ENCODE measurements at places on chromosomes 1 and 21.

DNA sequence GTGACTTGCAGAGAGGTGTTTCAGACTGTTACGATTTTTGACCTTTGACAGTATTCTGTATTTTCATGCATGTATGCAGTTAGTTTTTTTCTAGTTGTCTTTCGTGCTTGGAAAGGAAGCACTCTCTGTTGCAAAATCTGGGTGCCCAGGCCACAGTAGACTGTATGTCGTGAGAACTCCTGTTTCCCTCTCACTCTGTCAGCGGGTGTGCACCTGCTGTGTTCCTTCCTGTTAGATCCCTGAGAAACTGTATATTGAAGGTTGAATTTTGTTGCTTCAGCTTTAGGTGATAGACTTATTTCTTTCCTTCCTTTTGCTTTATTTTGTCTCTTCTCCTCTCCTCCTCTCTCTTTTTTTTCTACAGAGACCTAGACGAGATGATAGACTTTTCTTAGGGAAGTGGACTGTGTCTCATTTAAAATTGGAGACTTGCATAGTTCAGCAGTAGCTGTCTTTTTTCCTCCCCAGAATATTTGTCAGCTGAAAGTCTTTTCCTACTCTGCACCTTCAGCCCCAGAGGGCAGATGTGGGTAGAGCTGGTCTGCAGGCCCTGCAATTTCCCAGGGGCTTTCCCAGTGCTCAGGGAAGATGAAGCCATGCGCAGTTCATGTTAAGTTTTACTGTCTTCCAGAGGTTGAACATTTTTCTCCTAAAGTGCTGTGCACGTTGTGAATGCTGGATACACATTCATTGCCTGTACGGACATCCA lies 1.4 kb downstream of the TRAPPC10 start:
- peak; percentile 28 for DNase-seq

DNA sequence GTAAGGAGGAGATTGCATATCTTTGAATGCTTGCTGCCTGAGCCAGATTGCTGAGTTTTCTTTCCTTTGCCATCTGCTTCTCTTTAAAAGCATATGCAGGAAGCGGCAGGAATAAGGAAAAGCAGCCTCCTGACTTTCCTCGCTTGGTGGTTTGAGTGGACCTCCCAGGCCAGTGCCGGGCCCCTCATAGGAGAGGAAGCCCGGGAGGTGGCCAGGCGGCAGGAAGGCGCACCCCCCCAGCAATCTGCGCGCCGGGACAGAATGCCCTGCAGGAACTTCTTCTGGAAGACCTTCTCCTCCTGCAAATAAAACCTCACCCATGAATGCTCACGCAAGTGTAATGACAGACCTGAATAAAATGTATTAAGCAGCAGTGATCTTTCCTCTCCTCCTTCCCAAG lies 1.5 kb downstream of the CORT start:
- DNase-seq = no peak

DNA sequence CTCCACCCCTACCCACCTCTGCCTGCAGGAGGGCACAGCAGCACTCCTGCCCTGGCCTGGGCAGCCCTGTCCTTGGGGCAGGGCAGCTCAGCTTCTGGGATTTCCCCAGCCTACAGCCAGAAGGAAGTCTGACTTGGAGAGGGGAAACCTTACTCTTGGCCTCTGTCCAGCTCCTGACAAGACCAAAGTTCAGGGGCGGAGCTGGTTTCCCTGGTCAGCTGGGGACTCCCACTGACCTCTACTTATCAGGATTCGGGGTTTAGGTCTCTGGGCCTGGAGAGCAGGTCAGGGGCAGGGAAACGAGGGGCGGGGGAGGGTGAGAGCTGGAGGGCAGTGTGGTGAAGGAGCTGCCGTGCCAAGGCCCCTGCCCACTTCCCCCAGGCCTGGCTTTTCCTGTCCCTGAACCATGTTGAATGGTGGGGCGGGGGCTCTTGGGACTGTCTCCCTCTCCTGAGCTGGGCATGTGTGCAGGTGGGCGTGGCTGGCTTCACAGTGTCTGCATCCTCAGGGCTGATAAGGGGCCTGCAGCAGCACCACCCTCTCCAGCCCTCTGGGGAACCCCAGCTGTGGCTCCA lies 16.8 kb upstream of the ETV3 start:
- peak; percentile 86 for DNase-seq

DNA sequence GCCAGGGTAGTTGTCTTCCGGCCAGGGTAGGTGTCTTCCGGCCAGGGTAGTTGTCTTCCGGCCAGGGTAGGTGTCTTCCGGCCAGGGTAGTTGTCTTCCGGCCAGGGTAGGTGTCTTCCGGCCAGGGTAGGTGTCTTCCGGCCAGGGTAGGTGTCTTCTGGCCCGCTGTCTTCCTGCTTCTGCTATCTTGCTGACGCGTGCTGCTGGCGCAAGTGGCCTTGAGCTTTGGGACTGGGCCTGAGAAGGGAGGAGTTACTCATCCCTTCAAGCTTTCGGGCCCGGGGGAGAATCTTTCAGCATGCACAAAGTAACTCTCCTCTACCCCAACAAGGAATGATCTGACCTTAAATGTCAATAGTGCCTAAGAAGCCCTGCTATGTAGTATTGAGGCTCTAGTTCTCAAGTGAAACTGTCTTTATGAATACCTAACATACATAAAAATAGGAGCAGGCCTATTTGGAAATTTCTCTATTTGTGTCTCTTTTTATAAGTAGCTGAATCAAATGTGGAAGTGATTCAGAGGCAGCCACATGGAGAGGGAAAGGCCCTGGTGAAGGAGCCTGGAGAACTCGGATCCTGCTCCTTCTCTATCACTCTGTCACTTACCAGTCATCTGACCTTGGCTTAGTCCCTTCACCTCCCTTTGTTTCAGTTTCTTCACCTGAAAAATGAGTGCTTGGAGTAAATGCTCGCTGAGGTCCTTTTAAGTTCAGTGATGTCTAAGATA lies 65.6 kb downstream of the RGL1 start:
- DNase-seq = no peak

GRCh38 chr1:118983558-118984041 lies 4.5 kb downstream of the TBX15 start:
- DNase-seq = no peak

GRCh38 chr1:78237364-78237916 lies 191.7 kb downstream of the GIPC2 start:
- DNase-seq = no peak

- no peak for DNase-seq
Observed at GRCh38 chr1:58045094-58045705, 501.3 kb downstream of the OMA1 start.

GRCh38 chr21:14707511-14708020 lies 161.5 kb upstream of the SAMSN1 start:
- no peak for DNase-seq

DNA sequence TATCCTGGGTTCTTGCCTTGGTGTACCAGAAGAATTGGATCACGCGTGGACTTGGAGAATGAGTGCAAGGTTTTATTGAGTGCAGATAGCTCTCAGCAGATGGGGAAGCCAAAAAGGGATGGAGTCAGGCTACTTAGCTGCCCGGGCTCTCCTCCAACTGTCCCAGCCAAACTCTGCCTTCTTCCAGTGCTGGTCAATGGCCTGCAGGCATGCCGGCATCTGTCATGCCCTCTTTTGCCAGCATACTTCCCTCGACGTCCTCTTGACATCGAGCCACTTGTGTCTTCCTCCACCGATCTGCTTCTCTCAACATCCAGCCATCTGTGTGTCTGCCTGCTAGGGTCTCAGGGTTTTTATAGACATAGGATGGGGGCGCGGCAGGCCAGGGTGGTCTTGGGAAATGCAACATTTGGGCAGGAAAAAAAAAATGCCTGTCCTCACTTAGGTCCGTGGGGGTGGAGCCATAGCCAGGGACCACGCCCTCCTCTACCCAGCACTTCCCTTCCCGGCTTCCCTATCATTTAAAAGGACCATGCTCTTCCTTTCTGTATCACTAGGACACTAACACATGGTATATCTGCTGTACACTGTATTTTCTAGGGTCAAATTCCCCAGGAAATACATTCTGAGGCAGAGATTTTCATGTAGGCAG lies 47.0 kb upstream of the BCAR3 start:
- DNase-seq = no peak

GRCh38 chr1:7932524-7933138 lies 8.0 kb downstream of the TNFRSF9 start:
- DNase-seq = no peak

DNA sequence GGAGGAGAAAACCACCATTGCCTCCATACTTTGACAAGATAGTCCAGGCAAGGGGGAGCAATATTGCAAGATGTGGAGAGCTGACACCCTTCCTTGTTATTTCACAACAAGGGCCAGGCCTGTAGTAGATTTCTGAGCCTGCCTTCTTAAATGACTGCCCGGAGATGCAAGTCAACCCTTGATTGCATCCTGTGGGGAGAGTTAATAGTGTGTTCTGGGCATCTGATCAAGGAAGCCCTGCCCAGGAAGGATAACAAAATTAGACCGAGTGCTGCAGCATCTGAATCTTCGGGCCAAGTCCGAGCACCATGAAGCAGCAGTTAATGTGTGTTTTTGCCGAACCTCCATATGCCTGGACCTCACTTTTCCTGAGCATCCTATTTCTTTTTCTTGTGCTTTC lies 382.3 kb downstream of the PRDM2 start:
- DNase-seq = no peak

- DNase-seq = no peak
Observed at GRCh38 chr1:16181887-16182719, 26.2 kb upstream of the EPHA2 start.

GRCh38 chr1:214939180-214939579 lies 143.4 kb upstream of the KCNK2 start:
- DNase-seq = no peak

- no peak for DNase-seq
Observed at GRCh38 chr1:117636637-117637425, 31.0 kb downstream of the TENT5C start.

DNA sequence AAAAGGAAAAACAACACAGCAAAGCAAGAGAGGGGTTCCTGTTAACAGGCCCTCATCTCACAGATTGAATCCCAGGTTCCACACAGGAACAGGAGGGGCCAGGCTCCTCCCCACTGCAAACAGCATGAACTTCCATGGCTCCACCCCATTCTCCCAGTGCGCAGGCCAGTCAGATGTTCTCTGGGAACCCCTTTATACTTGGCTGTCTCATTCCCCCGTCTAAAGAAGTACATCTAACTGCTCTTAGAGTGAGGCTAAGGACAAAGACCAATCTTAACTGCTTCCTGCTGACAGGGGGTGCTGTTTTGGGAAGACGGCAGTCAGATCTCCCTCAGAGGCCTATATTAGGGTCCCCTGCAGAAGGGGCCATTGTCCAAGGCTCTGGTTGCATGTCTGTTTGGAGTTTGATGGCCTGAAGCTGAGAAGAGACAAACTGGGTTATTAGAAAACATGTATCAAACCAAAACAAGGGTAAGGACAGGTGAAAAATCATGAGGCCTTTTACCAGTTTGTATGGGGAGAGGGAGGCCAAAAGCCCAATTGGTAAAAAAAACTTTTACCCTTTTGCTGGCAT lies 10.5 kb upstream of the NASP start:
- no peak for DNase-seq

DNA sequence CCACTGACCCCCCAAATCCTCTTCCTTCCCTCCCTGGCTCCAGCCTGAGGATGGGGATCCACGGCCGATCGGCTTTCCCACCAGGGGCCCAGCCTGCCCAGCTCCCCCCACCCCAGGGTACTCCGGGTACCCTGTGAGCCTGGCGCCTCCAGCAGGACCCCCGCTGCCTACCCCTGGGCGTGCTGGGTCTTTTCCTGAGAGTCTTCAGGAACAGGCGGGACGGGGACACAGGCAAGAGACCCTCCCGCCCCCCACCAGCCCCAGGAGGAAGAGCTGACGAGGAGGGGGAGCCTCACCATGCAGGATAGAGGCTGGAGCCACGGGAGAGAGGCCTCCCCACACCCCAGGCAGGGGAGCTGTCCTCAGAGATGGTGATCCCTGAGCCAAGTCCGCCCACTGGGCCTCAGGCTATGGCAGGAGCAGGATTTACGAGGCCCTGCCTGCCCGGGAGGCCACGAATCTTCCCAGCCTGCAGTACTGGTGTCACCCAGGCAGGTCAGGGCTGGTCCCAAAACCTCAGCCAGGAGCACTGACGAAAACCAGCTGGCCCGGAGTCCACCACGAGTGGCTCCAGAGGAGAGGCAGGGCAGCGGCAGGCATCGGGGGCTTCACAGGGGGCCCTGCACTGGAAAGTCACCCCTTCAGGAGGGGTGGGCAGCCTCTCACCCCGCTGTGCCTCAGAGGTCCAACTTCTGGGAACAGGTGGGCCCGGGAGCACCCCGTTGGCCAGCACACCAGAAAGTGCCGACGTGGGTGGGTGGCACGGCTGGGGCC lies 58.0 kb downstream of the MEGF6 start:
- no peak for DNase-seq

- DNase-seq = peak; percentile 73
Observed at GRCh38 chr1:168374566-168374965, 93.9 kb downstream of the TBX19 start.

DNA sequence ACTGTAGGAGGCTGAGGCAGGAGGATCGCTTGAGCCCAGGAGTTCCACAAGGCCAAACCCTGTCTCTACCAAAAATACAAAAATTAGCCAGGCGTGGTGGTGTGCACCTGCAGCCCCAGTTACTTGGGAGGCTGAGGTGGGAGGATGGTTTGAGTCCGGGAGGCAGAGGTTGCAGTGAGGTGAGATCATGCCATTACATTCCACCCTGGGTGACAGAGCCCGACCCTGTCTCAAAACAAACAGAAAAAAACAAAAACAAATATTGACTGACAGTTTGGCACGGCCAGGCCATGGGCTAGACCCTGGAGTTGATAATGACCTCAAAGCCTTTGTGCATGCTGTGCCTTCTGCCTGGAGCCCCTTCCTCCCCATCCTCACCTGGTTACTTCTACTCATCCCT lies 19.2 kb upstream of the RSPO1 start:
- DNase-seq = no peak

- DNase-seq = no peak
Observed at GRCh38 chr1:56477164-56478111, 101.9 kb downstream of the PLPP3 start.

- DNase-seq = peak; percentile 68
Observed at GRCh38 chr1:43945674-43946235, 995 bp upstream of the IPO13 start.

- DNase-seq = no peak
Observed at GRCh38 chr1:204863024-204863423, 7.6 kb upstream of the NFASC start.

DNA sequence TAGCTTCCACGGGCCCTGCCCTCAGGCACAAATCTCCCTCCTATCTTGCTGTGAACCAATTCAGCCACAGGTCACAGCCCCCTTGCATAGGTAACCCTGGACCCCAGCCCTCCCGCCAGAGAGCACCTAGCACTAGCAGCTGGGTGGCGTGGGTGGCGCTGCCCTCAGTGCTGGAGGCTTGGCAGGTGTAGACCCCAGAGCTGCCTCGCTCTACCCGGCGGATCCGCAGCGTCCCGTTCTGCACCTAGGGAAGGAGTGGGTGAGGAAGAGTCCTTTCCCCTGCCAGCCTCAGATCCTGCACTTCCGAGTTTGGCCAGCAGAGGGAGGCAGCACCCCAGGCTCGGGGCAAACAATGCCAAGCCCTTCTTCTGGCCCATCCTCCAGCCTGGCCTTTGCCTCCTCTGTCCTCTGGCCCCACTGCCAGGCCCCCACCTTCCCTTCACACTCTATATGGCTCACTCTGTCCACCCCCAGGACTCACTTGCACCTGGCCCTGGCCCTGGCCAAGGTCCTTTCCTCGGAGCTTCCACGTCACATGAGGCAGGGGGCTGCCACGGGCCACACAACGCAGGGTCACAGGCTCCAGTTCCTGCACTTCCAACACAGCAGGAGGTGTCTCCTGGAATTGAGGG lies 9.0 kb downstream of the IGSF9 start:
- peak; percentile 79 for DNase-seq

Data from hematopoietic multipotent progenitor cell treated with erythropoietin and hydrocortisone succinate and interleukin-3 and kit ligand, for 8 days (in vitro differentiated cells).